NCI-H1930 (cell line): ENCODE measurements at places on chromosomes 11 and 22.

DNA sequence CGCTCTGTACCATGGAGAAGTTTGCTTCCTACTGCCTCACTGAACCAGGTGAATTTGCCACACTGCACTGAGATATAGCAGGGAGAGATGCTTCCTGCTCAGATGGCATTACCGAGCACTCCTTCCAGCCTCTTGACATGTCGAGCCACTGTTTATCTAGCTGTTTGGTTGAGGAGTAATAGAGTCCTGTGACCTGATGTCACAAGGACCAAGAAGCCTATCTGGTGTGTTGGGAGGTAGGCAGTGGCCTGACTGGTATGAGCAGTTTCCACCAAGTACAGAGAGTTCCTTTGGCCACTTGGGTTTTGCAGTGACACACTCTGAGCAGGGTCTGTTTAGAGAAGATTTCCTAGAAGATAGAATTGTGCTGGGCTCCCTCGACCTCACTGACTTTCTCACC is 5.2 kb downstream of the ACAD8 start:
- DNase-seq, result no peak

DNA sequence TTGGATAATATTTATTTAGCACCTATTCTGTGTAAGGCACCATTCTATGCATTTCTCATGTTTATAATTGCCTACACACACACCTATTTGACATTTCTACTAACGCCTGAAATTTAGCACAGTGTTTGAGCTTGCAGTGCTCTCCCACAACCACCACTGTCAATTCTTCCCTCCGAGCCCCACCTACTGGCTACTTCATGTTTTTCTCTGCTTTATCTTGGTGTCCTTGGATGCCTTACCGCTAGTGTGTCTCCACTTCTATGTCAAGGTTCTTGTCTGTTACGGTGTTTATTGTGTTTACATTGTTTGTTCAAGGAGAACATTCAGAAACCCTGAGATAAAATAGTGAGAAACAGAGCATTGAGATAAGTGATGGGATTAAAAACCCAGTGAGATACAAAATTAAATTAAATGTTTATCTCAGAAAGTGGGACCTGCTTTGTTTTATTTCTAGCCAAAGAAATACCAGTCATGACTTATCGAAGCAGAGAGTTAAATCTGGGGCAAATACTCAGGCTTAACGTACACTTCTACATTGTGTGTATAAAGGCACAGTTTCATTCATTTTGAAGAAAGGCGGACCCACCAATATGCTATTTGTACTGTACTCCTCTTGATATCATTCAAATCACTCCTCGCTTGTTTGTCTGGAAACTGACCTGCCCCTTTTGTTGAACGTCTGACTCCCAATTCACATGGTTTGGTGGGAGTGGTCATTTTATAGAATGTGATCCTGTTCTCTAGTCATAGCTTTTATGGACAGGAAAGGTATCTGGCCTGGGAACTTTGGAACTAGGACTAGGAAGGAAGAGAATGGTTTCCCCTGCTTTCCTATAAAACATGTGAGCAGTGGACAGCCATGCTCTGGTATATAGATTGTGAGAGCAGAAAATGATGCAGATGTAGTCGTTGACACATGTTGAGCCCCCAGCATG is 39.2 kb upstream of the SLC36A4 start:
- DNase-seq, result no peak

DNA sequence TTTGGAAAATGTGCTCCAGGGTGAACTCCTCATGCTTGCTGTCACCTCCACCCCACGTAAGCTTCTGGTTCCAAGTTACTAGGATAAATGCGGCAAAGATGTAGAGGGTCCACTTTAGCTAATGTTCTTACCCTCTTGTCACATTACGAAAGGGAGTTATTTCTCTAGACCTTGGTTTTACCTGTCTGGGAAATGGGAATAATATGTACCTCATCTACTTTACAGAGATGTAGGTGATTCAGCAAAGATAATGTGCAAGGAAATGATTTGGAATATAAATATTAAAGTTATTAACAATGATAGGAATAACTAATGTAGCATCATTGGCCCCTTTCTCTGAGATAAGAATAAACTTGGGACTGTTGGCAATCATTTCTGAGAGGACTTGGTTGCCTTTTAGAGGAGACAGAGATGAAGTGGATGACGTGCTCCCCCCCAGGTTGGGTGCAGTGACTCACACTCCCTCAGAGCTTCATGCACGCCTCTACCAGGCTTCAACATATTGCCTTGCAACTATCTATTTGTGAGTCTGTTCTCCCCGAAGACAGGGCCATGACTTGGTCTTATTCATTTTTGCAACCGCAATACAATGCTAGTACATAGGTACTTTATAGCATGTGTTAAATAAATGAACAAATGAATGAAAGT is 97.1 kb downstream of the ME3 start:
- no peak for DNase-seq

- DNase-seq, result no peak
Measured at GRCh38 chr11:78840200-78840599, 265.5 kb upstream of the NARS2 start.

- no peak for DNase-seq
Measured at GRCh38 chr11:10751581-10751940, 515 bp downstream of the CTR9 start.

GRCh38 chr11:63641727-63642126 is 27.5 kb upstream of the PLAAT3 start:
- no peak for DNase-seq
